ENCODE measurements at places on chromosomes 5 and 9.

DNA sequence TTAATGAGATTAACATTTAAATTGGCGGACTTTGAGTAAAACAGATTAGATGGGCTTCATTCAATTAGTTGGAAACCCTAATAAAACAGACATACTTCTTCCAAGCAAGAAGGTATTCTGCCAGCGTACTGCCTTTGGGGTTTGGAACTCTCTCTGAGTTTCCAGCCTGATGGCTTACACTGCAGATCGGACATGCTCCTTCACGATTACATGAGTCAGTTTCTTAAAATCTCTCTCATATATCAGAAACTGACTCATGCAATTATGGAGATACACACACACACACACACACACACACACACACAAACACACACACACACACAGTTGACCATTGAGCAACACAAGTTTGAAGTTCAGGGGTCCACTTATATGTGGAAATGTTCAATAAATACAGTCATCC lies 789.4 kb downstream of the CDH12 start:
- DNase-seq: no peak

DNA sequence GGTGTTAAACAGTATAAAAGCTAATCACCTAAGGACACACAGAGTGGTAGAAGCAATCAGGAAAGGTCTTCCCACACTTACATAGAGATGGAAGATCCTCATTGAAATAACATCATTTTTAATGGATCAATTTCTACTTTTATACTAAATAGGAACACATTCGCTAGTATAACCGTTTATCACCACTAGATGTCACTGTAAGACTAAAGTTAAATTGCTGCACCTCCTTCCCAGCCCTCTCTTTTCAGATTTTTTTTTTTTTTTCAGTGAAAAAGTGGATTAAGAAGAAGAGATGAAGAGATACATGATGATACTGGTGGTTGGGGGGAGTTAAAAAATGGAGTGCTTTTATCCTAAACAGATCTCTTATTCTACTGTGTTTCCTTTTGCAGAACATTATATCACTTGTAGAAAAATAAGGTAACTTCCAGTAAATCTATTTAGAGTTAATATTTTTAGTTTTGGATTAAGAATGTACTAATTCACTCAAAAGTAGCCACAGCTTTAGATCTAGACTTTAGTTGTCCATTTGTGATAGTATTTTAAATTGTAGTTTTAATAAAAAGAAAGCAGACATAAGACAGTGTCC lies 116.9 kb upstream of the ARRDC3 start:
- peak; percentile 50 for DNase-seq

DNA sequence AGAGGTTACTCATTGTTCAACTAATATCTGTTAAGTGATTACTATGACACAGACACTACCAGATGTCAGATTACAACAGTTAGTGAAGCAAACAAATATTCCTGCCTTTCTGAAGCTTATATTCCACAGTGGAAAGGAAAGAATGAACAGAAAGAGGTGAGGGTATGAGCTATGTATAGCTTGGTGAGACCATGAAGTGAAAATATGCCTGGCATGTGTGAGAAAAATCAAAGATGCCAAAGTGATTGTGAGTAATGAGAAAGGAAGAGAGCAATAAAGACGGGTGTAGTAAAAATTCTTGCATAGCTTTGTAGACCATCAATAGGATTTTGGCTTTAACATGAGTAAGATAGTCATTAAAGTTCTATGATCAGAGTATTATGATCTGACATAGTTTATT lies 734.5 kb upstream of the NUDT12 start:
- DNase-seq: no peak

GRCh38 chr5:173878224-173878967 lies 9.8 kb upstream of the CPEB4 start:
- DNase-seq: no peak

- peak; percentile 54 for DNase-seq
Measured at GRCh38 chr9:72477930-72478518, 43.4 kb upstream of the TMC1 start.

DNA sequence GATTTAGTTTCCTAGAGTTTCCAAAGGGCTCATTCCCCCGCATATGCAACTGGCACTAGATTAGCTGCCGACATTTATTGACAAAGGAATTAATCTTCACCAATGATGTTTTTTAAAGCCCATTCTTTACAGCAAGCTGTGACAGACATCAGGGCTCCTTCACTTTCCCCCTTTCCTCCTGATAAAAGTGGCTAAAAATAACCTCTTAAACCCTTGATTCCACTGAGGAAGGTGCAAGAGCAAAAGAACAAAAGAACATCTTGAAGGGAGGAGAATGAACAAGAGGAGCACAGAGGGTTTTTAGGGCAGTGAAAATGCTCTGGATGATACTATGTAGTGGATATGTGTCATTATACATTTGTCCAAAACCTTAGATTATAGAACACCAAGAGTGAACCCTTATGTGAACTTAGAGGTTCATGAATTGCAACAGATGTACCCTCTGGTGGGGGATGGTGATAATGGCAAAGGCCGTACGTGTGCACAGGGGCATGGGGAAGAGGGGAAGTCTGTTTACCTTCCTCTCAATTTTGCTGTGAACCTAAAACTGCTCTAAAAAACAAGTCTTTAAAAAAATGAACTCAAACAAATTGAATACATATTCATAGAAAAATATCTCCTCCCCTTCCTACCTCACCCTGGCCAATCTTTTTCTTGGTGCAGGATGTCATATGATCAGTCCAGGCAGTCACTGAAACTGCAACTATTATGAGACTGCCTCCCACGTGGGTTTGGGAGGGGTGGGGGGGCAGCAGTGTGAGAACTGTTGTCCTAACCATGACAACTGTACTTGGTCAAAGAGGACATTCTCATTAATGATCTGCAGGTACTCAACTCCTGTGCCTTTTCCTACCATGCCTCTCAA lies 83.0 kb downstream of the MARCHF3 start:
- no peak for DNase-seq

GRCh38 chr5:38287124-38287523 lies 28.8 kb downstream of the EGFLAM start:
- no peak for DNase-seq

- no peak for DNase-seq
Measured at GRCh38 chr9:114189823-114190562, 34.7 kb downstream of the COL27A1 start.

GRCh38 chr9:121483049-121483448 lies 16.6 kb downstream of the GGTA1 start:
- DNase-seq: no peak

GRCh38 chr9:88390371-88390990 lies 2.2 kb downstream of the SPIN1 start:
- DNase-seq: no peak

- no peak for DNase-seq
Measured at GRCh38 chr5:140371356-140372151, 11.6 kb downstream of the SLC4A9 start.

- no peak for DNase-seq
Measured at GRCh38 chr5:139341187-139341688, 416 bp upstream of the PAIP2 start.
